ENCODE measurements at places on chromosomes 7 and 10.

DNA sequence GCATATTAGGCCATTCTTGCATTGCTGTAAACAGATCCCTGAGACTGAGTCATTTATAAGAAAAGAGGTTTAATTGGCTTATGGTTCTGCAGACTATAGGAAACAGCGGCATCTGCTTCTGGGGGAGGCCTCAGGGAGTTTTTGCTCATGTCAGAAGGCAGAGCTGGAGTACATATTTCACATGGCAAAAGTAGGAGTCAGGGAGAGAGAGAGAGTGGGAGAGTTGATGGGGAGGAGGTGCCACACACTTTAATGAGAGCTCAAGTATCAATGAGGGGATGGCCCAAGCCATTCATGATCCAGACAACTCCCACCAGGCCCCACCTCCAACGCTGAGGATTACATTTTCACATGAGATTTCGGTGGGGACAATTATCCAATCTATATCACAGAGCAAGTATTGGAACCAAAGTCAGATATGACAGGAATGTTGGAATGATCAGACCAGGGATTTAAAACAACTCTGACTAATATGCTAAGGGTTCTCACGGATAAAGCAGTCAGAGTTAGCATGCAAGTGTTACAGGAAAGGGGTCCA is 795.3 kb upstream of the CELF2 start:
- no peak for DNase-seq

DNA sequence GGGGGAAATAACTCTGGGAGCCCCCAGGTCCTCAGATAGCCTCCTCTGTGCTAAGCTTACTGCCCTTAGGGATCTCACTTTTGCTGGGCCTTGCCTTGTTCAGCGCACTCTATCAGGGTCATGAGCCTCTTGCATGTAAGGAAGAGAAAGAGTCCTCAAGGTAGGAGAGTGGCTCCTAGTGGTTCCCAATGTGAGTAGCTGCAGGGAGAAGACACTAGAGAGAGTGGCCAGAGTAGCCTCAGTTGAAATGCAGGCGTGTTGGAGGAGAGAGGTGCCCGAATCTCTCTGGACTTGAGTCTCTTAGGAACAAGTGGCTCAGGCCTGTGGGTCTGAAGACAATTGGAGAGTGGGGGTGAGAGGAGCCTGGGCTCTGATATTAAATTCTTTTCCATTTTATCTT is 94.3 kb upstream of the SORCS3 start:
- no peak for DNase-seq

GRCh38 chr7:73991522-73992100 is 36.4 kb upstream of the ELN start:
- no peak for DNase-seq

DNA sequence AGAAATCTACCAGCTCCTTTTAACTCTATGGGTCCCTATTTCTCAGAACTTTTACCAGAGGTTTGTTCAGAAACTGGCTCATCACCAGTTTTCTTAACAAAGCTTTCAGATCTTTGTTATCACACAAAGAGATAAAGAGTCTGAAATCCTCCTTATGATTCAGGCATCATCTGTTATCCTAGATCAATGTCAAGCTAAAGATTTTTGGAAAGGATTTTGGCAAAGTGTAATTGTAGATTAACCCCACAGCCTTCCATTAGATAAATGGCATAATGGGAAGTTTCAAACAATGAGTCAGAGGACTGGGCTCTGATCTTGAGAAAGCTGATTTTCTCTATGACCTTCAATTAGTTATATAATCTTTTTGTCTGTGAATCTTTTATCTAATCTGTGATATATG is 192.2 kb downstream of the NXPH1 start:
- DNase-seq: no peak

DNA sequence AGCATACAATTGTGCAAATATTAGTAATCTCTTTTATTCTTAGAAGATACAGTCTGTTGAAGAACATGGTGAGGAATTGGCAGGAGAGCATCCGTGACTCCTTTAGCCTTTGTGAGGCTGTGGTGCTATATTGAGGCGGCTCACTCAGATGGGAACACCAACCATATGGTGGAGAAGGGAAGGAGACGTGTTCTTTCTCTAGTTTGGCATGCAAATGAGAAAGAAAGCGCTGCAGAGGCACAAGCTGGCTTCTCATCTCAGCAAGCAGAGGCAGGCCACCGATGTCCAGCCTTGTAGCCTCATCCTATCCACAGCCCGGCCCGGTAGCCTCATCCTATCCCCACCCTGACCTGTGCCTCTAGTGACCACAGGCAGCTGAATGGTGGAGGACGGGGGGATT is 288.3 kb downstream of the CAMK1D start:
- DNase-seq: no peak

GRCh38 chr10:65566906-65567305 is 1358.9 kb upstream of the LRRTM3 start:
- no peak for DNase-seq

DNA sequence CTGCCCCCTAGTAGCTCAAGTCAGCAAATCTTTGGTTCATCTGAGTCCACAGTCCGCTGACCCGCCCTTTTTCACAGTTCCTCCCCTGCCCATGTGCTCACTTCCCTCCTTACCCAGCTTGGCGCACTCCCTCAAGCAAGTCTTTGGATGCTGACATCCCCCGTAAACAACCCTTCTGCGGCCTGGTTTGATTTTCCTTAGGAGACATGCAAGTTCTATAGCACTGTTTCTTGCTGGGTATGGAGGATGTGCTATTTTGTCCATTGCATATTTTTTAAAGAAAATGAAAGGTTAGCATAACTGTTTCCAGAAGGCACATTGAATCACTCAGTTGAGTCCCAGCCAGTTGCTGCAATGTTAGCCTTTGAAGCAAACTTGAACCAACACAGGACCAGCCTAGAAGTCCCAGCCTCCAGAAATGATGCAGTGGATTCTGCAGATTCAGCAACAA is 38.2 kb downstream of the HTRA1 start:
- no peak for DNase-seq

DNA sequence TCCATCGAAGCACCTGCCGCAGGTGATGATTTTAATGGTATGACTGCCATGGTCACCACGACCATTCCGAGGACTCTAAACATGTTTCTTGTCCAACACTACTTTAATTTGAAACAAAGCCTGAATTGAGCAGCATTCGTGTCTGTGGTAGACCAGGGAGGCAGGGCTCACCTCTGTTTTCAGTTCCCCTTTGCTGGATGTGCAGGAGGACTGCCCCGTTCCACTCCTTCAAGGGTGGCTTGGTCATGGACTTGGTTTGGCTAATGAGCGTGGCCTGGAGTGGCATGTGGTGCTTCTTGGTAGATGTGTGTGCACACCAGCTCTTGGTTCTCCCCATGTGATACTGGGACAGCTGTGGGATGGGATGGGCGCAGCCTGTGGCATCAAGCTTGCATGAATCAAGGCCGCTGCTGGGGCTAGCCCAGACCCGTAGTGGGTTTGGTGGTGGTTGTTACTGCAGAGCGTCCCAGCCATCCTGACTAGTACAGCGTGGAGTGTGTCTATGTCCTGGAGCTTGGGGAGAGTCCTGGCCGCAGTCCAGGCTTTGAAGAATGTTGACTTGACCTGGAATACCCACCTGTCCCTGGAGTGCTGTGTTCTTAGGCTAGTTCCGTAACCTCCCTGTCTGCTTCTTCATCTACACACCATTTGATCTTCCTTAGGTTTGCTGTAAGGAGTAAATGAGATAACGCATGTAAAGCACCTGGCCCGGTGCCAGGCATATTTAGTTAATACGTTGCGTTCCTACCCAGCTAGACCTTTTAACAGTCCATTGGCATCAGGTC is 34.8 kb downstream of the MGMT start:
- DNase-seq: no peak

GRCh38 chr7:36045326-36045725 is 107.7 kb upstream of the EEPD1 start:
- no peak for DNase-seq

DNA sequence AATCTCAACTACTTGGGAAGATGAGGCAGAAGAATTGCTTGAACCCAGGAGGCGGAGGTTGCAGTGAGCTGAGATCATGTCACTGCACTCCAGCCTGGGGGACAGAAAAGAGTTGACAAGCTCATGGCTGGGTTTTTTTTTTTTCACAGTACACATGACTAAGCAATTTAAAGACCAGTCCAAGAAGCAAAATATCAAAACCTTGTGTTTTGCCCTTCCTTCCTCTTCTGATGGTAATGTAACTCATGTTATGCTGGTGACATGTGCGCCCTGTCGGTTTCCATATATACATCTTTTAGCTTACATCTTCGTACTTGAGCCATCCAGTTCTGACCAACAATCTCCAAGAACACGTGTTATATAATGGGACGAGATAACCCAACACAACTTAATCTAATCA is 237.7 kb upstream of the PLXDC2 start:
- no peak for DNase-seq

DNA sequence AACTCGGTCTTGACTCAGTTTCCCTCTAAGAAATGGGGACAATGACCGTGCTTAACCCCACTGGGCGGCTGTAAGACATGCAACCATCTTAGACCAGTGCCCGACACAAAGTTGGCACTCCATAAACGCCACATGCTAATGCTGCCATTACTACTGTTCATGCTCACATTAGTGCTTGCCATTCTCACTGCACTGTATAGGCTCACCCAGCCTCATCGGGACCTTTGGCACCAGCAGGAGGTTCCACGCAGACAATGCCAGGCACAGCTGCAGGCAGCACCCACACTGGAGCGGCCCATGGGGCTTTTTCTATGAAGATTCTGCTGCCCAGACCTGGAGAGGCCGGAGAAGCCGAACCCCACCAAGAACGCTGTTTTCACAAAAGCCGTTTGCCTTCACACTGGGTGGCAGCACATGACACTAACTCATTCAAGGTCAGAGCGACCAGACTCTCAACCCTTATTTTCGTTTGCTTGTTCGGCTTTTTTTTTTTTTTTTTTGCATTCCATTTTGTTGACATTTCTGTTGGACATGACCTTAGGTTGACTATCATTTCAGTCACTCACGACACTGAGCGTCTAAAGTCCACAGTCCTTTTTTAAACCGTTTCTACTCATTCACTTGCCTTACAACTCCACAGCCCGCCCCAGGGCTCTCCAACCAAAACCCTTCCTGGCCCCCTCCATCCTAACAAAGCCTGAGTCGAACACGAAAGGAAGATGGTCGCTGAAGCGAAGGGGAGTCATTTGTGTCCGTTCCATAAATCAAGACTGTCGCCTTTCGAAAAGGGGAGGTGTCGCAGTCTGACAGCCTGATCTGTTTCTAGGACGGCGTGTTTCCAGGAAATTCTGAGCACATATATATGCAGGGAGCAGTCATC is 124.4 kb upstream of the RNF32 start:
- DNase-seq: no peak

GRCh38 chr10:65275296-65275695 is 1650.5 kb upstream of the LRRTM3 start:
- DNase-seq: no peak

DNA sequence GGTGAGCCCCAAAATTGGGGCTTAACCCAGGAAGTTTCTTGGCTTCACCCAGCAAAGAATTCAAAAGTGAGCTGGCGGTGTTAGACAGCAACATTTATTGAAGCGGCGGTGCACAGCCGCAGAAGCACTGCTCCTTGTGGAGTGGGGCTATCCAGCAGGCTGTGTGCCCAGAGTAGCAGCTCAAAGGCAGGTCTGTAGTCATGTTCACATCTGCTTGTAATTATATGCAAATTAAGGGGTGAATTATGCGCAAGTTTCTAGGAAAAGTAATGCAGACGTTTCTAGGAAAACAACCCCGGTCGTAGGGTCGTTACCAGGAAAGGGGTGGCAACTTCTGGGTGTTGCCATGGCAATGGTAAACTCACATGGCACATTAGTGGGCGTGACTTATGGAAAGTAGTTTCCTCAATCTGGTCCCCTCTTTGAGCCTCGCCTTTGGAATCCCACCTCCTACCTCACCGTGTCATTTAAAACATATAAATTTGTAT is 13.7 kb upstream of the KBTBD2 start:
- DNase-seq: peak; percentile 37

DNA sequence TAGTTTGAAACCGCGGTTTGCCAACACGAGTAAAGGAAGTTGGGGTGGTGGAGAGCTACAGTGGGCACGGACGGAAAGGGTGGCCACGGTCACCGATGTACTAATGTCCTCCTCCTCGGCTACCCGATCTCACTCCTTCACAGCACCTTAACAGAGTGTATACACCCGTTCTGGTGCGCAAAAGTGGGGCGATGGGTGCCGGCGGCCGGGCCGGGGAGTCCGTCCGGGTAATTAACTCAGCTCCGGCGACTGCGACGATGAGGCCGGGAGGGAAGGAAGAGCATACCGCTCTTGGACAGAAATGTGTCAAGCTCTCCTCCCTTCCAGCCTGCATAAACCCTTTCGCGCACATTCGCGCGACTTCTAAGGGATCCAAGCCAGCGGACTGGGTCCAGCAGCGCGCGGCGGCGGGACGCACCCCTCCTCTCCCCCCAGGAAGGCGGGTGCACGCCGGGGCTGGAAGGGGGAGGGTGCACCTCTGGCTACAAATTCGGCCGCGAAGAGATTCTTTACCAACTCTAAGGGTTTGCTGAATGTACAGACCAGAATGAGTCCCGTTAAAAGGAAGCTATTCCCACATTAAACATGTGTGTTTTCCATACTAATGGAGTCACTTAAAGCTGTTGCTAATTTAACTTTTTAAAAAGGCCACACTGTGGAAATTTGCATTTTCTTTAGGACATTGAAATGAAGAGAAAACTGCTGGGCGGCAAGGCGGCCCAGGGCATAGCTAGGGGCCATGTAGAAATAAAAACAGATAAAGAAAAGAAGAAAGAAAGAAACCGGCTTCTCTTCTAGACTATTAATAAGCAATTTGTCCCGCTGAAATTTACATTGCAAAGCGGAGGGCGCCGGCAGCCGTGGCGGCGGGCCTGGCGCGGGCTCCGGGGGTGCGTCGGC is 6.6 kb upstream of the EBF3 start:
- no peak for DNase-seq

DNA sequence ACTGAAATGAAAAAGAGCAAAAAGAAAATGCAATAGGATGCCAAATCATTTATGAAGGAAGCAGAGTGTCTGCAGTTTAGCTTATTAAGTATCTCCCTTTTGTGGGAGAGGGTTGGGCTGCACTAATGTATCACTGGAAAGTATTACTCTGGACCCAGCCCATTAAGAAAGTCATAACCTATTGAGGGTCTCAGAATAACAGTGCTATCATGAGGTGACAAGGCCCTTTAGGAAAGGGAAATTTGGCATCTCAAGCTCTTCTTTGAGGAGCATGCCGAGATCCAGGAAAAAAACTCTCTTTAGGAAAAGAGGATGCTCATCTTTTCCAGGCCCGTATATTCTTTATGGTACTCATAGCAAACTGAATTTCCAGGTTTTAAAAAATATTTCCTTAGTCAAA is 114.6 kb downstream of the PRKG1 start:
- no peak for DNase-seq

DNA sequence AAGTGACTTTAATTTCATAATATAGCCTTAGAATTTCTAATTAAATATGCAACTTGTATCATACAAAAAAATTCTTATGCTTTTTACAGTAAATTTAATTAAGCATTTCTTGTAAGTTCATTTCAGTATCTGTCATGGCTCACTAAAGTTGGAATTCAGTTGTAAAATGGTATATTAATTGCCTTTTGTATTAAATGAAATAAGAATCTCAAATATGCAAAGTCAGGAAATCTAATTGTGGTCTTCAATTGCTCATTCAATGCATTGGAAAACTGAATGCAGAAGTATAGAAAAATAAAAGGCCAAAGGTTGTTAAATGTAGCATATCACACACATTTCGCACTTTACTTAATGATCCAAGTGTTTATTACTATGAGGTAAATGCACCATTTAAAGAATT is 189.5 kb downstream of the PHF14 start:
- DNase-seq: no peak

GRCh38 chr7:76352193-76352592 is 6.6 kb downstream of the YWHAG start:
- no peak for DNase-seq

Measured in stimulated activated CD8-positive, alpha-beta memory T cell treated with anti-CD3 and anti-CD28 coated beads, Interleukin-7, amount 100 ng/mL, for 1 hour (primary cell).